ENCODE measurements at places on chromosomes 1 and 21.

- no peak for DNase-seq
Measured at GRCh38 chr1:21598904-21599303, 70.3 kb downstream of the RAP1GAP start.

DNA sequence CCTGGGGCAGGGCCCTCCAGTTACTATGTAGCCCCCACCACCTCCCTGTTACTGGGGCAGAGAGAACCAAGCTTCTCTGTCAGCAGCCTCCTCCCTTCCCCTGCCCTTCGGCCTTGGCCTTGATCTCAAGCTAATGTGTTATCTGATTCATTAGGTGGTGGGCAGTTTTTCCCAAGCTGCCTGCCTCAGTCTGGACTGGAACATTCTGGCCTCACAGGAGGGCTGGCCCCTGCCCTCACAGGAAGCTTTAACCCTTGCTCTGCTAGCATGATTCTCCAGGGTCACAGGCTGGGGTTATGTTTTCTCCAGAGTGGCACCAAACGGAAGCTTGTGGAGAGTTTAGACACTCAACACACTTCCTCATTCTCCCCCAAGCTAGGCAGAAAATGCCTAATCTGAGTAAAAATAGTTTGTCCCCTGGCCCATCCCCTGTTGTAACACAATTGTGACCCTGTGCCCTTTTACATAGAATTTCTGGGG is 37.2 kb upstream of the SLC6A9 start:
- DNase-seq: no peak

- DNase-seq: no peak
Measured at GRCh38 chr1:165933446-165934170, 106.2 kb downstream of the UCK2 start.

DNA sequence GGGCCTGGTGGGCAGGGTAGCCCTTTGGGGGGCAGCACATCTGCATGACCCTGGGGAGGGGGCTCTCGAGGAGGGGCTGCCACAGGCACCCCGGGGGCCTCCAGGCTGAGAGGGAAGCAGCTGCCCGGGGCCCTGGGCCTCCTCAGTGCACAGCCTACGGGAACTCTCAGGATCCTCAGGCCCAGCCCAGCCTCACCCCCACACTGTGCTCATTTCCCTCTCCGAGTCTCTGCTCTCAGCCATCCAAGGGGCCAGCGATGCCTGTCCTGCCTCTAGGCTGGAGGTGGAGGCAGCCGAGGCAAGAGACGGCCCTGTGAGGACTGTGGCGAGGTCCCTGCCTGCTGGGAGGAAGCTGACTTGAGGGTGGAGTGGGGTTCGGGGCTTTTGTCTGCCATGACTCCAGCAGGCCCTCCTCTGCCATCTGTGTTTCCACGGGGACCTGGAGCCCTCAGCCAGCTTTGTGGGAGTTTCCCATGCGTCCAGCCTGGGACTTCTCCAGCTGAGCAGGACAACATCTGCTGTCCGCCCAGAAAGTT is 7.2 kb upstream of the PLEKHG5 start:
- DNase-seq: no peak

All from activated T-helper 1 cell treated with Interleukin-2 at 50 U/mL for 16 hours (primary cell).